GF-D8 (cell line): ENCODE measurements at places on chromosomes 11 and 22.

DNA sequence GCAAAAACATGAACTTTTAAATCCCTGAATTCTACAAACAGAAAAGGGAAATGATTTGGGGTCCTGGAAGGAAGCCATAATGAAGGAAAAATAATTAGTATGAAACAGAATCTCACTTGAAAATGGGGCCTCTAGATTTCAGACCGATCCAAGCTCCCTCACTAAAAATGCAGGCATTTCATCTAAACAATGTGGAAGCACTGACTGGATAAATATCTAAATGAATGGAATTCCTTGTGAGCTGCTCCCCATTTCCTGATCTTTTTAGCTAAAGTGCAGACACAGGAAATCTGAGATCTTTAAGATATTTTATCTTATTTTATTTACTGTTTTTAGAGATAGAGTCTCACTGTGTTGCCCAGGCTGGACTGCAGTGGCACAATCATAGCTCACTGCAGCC is 1255.8 kb downstream of the LRRC4C start:
- no peak for DNase-seq

GRCh38 chr11:86292912-86293616 is 9.0 kb upstream of the HIKESHI start:
- no peak for DNase-seq

- no peak for DNase-seq
Measured at GRCh38 chr11:115503083-115503885, 931 bp downstream of the CADM1 start.

DNA sequence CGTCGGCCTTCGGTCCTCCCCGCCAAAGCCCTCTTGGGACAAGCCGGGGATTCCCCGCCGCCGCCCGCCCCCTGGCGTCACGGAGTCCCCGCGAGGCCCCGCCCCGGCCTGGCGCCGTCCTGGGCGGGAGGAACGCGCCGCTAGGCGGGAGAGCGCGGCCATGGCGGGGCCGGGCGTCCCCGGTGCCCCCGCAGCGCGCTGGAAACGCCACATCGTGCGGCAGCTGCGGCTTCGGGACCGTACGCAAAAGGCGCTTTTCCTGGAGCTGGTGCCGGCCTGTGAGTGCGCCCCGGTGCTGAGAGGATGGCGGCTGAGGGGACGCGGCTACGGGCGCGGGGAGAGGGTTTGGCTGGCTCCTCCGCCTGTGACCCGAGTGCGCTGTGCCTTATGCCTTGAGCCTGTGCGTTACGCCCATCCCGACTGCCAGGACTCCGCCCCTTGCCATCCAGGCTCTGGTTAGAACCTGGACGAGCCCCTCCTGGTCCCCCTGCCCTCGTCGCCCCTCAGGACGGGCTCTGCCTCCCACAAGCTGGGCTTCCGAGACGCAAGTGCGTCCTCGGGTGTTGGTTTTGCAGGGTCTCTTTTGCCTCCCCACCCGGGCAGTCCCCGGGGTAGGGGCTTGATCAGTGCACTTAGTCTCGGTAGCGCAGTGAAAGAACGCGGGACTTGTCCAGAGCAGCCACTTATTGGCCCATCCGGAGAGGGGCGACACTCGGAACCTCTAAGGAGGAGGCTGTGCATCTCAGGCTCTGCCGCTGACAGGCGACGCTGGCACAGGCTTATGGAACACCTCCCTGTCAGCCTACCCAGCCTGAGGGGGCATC is at the start of gene ATG16L2:
TSS of gene ATG16L2 (plus strand) at position 126 of the 824 bp plus-strand sequence. CDS start at position 161, 35 bp downstream.
- peak; percentile 47 for DNase-seq

GRCh38 chr22:49519117-49519737 is 308.4 kb downstream of the BRD1 start:
- DNase-seq: no peak

DNA sequence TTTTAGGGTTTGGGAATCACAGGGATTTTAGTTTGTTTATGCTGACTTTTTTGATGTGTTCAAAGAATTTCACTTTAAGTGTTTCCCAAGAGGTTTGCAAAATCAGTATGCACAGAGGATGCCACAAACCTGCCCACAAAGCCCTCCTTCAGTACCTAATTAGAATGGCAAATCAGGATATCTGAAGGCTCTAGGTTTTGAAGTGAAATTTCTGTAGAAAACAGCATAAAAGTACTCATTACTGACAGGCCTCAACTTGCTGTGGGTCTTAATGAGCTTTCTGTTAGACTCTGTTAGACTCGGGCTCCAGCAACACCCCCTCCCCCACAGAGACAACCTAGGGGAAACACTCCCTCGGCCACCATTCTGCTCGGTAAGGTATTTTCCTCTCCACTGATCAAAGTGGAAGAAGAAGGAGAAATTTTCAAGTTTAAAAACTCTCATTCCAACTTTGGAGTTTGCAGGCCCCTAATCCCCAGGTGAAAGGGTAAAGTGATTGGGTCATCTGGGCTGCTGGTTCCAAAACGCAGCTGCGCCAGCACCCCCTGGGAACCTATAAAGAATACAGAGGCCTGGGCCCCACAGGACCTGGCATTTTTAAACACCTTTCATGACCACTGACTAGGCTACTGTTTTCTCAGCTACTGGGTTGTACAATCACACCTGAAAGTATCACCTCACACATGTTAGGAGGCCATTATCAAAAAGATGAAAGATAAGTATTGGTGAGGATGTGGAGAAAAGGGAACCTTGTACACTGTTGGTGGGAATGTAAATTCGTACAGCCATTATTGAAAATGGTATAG is 67.5 kb downstream of the PLEKHA7 start:
- DNase-seq: no peak

GRCh38 chr22:42930810-42931420 is 73.8 kb upstream of the ARFGAP3 start:
- DNase-seq: no peak

- DNase-seq: peak; percentile 44
Measured at GRCh38 chr11:122229481-122230384, 113.7 kb upstream of the BLID start.
